GM03348 (cell line): ENCODE measurements at places on chromosomes 3 and 15.

DNA sequence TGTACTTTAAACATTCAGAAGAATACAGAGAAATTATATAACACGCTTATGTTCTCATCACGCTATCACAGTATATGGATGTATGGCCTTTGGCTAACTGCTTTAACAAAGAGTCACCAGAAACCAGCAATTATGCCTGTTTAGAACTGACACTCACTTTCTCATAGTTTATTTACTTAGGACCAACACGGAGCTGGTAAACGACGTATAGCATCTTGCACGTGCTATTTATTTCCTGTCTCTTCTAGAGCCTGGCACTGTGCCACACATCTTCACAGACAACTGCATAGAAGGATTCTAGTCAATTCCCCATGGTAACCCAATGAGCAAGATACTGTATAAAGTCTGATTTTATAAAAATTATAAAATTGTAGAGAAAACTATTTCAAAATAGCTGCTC lies 43.6 kb downstream of the TBC1D2B start:
- no peak for DNase-seq

DNA sequence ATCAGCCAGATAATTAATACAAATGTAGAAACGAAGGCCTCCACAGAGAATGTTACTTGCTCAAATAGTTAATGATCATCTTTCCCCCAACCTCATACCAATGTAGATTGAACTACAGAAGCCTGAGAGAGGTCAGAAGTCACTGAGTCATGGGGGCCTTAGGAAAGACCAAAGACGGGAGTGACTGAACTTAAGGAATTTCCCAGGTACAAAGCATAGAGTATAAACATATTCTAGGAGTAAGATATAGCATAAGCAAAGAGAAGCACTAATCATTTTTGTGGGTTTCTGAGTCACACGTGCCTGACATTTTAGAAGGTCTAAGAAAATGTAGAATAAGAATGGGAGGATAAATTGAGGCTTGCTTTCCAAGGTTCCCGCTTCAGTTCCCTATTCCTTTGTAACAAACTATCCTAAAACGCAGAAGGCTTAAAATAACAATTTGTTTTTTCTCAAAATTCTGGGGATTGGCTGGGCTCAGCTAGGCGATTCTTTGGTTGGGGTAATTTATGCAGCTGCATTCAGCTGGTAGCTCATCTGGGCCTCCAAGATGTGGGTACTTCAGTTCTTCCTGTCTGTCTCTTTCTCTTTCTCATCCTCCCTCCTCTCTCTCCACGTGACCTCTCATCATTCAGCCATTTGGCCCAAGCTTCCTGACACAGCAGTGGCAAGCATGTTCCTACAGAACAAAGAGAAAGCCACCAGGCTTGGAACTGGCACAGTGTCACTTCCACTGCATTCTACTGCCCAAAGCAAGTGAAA lies 422.6 kb downstream of the FOXP1 start:
- DNase-seq: no peak

DNA sequence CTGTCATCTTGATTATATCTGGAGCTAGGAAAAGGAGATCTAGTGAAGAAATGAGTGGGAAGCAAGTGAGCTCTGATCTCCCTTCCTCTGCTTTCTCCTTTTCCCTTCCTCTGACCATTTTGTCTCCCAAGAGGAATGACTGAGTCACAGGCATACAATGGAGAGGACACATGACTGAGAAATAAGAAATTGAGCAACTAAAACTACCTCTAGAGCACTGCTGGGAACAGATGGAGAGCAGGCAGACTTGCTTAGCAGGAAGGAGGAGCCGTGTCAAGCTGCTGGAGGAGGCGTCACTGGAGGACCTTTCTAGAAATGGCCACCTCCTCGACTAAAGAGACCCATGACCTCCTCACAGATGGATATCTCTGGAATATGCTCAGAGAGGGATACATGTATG lies 66.9 kb upstream of the MYO5C start:
- DNase-seq: peak; percentile 79

GRCh38 chr3:94115482-94115881 lies 52.6 kb downstream of the NSUN3 start:
- peak; percentile 53 for DNase-seq

DNA sequence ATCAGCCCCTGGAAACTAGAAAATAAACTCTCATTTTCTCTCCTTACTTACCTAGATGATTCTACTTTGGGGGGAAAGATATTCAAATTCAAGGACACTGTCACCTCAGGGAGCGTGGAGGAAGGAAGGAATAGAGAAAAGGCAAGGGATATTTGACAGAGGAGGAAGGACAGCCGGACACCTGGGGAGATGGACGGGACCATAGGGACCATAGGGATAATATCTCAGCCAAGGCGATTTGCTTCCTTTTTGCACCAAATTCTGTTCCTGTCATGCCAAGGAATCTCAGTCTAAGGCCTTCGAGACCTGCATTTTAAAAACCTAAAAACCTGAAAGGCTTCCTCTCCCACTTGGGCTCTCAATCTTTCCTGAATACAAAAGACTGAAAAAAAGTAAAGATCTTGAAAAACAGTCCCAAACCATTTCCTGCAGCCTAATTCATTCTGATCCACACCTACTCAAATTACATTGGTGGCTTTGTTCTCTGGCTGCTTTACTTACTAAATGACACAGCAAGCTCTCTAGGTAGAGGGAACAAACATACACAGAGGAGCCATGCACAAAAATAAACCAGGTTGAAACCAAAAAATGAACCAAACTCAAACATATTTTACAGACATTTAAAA lies 73.9 kb upstream of the SLC24A5 start:
- no peak for DNase-seq

DNA sequence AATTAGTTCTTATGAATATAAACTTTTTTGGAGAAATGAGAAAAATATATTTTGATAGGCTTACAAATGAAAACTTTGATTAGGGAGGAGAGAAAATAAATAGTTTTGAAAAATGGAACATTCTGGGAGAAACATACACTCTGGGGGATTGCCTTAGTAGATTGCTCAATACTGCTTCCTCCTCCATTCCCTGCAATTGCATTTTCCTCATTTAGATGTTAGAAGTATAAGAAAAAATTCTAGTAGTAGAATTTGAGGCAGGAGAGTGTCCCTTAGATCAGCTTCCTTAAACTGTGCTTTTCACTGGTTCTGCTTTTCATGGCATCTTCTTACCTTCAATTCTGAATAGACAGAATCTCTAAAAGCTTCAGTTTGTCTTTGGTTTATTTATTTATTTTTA lies 46.2 kb upstream of the CTDSPL2 start:
- peak; percentile 55 for DNase-seq

- no peak for DNase-seq
Observed at GRCh38 chr3:41693799-41694198, 268.1 kb downstream of the ULK4 start.

DNA sequence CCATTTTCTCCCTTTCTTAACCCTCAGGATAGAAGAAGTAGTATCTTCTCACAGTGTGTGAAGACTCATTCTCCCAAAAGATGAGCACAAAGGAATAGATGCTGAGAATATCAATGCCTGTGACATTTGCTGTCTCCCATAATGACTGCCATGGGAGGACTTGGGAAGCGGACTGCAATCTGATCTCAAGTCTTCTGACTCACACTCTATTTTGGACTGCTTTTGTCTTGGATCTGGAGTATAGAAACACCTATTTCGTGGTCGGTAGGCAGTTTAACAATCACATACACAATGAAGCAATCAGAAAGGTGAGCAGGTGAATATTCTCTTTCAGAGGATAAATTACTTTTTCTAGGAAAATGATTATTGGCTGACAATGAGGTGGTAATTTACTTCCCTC lies 852.0 kb downstream of the FHIT start:
- DNase-seq: no peak

GRCh38 chr15:85444122-85444745 lies 63.8 kb downstream of the AKAP13 start:
- no peak for DNase-seq

DNA sequence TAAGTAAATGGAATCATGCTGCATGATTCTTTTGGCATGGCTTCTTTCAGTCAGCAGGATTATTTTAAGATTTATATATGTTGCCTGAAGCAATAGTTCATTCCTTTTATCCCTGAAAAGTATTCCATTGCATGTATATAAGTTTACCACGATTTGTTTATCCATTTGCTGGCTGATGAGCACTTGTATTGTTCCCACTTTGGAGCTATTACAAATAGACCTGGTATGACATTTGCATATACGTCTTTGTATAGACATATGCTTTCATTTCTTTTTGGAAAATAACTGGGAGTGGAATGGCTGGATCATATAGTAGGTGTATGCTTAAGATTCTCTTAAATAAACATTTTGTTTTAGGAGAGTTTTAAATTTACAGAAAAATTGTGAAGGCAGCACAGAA lies 79.3 kb upstream of the CBLB start:
- no peak for DNase-seq

DNA sequence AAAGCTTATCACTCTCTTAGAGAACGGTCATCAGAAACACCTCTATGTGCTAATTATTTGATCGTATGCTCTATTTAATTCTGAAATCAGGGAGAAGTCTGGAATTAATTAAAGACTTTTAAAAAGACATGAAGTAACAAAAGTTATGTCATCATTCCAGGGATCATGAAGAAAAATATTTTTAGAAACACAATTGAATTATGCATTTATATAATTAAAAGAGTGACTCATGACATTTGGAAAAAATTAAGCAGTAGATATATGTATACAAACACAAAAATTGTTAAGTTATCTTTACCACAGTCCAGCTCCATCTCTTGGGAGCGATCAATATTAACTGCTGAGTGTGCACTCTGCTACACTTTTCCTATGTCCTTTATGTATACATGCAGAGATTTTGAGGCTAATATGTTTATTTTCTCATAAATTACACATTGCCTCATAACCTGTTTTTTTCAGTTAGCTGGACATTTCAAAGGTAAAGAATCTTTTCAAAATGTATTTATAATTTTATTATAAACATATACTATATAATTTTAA lies 717.7 kb downstream of the GBE1 start:
- no peak for DNase-seq

GRCh38 chr15:56371495-56372147 lies 6.4 kb downstream of the TEX9 start:
- no peak for DNase-seq

DNA sequence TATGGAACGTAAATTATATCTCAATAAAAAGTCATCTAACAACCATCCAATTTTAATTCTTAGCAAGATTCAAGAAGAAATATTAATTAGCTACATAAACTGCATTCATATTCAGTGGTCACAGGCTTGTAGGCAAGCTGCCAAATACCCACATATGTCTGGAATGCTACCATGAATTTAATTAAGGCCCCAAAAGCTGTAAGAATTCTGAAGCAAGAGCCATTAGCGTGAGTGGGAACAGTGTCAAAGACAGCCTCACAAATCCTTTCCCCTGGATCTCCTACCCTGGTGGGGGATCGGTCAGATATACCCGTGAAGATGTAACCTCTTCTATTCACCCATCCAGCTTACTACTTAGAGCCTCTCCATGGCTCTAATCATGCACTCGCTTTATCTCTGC lies 40.0 kb downstream of the ATG7 start:
- no peak for DNase-seq

DNA sequence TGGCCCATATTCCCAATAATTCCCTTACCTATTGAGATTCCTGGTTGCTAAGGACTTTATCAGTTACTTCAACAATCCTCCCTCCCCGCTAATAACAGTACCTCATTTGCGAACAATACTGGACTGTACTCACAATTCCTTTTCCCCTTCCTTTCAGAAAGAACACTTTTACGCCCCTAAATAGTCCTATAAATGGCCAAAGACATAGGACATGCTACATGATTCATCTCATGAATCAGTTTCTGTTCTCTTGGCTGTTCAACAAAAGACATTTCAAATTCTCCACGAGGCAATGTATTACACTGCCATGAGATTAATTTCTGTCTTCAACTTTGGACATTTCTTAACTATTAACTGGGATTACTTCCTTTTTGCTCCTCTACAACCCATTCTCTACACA lies 264.4 kb downstream of the TIGIT start:
- DNase-seq: no peak

- DNase-seq: no peak
Observed at GRCh38 chr3:49352890-49353421, 5.2 kb downstream of the GPX1 start.

GRCh38 chr15:69941706-69942495 lies 155.8 kb downstream of the TLE3 start:
- DNase-seq: no peak

DNA sequence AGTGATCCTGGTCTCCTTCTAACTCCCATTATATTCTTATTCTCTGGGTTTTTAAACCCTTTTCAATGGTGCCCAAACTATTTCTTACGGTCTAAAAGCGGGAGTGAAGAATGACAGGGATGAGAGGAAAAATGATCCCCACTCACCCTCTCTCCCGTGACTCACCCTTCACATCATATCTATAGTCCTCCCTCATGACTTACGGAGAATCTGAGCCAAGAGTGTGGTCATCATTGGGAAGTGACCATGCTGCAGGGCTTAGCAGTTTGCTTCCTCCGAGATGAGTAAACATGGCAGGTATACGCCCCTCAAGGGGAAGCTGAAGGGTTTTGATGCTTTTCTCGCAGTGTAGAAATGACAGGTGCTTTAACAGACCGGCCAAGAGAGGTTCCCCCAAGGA lies 274.0 kb downstream of the RYR3 start:
- DNase-seq: peak; percentile 19

- DNase-seq: no peak
Observed at GRCh38 chr3:160735826-160736225, 20.2 kb upstream of the PPM1L start.

DNA sequence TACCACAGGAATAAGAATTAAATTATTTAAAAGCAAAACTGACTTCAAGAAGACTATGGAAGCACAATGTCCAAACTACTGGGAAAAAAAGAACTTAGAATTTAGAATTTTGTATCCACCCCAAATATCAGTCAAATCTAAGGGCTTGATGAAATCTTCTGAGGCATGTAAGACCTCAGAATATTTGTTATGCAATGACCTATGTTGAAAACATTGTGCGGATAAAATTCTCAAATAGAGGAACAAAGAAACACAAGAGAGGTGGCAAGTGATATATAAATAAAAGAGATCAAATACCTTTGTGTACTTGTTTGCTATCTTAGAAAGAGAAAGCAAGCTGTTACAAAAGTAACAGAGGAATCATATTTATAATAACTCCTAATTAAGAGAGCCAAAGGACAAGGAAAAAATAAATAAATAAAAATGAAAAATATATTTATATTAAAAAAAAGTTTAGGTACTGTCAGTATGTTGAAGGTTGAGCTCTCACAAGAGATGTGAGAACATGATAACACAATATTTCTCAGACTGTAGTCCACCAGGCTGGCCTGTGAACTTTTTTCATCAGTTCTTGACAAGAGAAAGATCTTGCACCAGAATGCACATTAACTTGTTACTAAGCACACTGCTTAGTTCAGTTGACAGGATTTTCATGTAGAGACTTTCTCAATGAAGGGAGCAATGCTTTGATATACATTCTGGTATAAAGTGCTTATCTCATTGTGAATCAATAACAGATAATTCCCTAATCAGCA lies 50.0 kb downstream of the CPA3 start:
- DNase-seq: no peak
